ENCODE measurements at places on chromosomes 5 and 9.

DNA sequence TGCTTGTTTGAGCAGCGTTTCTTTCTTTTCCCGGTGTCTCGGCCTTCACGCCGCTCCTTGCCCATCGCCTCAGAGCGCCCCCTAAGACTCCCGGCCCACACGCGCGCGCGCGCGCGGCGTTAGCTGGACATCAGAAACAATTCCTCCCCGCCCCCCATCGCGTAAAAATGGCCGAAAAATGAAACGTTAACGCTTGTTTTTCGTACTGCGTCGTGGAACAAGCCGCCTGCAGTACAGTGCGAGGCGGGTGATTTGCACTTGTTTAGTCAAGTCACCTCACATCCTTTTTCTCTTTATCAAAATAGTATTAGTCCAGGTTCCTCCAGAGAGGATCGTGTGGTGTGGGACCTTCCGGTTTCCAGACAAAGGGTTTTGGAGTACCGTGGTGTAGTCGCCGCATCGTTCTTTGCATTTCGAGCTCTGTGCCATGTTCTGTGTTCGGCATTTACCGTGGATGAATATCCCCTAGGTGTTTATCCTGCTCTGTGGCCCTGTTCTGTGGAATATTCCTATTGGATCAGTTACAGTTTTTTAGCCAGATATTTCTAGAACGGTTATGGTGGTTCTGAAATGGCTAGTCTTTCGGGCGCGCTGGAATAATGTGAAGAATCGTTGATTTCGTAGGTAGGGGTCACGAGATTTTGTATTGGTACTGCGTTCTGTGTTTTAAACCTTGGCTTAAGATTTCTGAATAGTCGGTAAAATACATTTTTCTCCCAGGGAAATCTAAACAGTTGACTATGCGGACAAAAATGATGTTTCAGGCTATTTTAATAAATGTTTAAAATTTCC is 1.0 kb downstream of the MATR3 start:
- DNase-seq, result peak; percentile 17

DNA sequence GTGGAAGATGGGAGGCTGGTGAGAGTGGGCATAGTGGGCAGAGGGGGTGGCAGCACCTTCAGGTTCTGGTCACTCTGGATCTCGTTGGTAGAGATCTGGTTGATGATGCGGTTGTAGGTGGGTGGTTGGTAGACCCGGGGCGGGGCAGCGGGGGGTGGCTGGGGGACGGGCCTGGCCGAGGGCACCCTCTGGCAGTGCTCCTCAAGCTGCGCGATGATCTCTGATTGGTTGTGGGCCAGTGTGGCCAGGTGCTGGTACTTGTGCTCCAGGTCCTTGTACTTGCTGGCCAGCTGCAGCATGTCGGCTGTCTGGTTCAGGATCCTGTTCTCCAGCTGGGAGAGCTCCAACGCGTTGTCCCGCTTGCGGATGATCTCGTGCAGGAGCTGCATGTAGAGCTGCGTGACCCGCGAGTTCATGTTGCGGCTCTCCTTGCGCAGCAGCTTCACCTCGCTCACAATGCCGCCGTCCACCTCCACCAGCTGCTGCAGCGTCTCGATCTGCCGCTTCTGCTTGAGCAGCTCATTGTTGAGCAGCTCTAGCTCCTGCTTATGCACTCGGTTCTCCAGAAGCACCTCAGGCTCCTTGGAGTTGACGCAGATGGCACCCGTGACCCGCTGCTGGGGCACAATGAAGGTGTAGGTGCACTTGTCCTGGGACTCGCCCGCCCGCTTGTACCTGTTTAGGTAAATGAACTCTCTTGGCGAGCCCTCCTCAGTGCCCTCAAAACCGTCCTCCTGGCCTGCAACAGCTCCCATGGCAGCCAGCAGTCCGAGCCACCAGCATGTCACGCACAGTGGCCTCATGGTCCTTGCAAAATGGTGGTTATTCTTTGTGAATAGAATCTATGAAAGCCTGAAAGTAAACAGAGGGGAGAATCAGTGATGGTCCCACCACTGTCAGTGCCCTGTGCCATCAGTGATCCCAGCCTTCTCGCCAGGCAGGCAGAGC is 14.2 kb downstream of the ANGPTL2 start:
- no peak for DNase-seq

DNA sequence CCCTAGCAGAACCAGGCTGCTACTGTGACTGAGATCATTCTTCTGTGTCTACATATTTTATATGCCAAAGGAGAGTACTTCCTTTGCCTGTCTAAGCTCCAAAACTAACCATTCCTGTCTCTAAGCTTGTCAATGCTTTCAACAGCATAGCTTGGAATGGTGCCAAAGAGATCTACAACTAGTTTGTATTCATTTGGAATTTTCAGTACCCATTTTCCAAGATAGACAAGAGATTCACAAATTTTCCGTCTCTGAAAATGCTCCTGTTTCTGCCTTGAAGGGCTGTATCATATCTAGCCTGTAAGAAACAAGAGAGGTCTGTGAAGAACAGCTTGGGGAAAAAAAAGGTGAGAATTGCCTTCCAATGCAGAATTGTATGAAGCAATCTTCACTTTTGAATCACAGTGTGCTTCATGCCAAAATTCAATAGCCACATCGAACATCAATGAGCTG is 334.4 kb upstream of the ACTBL2 start:
- no peak for DNase-seq

GRCh38 chr5:76754668-76755078 is 38.7 kb downstream of the F2R start:
- no peak for DNase-seq

- no peak for DNase-seq
Observed at GRCh38 chr9:128553728-128554127, 1.3 kb downstream of the SPTAN1 start.

All from cortex of kidney (tissue), 1 donor.